Anterior cingulate cortex (tissue), 58 donors: ENCODE measurements at places on chromosomes 13 and 19.

DNA sequence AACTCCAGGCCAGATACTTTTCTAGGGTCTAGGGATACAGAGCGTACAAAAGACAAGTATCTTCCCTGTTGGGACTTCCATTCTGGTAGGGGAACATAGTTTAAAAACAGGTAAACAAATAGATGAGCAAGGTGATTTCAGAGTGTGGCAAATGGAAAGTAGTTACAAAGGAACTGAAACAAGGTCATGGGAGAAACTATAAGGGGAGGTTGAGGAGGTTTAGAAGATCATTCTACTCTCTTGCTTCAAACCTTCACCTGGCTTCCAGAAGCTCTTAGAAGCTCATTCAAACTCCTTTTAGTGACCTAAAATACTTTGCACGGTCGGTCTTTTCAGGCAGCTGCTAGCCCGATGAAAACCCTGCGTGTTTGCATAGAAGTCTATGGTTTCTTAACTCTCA lies 9.1 kb downstream of the FFAR2 start:
- DNase-seq: no peak

- DNase-seq: no peak
These were observed 51.8 kb downstream of the TSSK6 start for GRCh38 chr19:19463348-19464117.

DNA sequence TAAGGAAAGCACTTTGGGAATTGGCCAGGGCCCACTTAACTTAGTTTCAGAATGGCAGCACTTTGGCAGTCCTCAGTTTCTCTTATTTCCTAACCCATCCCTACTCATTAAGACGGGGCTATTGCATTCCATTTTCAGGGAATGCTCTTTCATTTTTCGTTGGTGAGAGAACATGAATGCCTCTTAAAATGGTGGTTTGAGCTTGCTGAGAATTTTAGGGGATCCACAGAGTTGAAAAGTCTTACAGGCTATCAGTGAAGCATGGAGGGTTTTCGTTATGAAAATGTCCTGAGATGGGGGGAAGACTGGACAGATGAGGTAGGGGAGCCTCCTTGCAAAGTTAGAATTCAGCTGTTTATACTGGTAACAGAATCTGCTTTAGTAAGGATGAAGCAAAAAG lies 71.4 kb downstream of the LRCH1 start:
- DNase-seq: no peak

DNA sequence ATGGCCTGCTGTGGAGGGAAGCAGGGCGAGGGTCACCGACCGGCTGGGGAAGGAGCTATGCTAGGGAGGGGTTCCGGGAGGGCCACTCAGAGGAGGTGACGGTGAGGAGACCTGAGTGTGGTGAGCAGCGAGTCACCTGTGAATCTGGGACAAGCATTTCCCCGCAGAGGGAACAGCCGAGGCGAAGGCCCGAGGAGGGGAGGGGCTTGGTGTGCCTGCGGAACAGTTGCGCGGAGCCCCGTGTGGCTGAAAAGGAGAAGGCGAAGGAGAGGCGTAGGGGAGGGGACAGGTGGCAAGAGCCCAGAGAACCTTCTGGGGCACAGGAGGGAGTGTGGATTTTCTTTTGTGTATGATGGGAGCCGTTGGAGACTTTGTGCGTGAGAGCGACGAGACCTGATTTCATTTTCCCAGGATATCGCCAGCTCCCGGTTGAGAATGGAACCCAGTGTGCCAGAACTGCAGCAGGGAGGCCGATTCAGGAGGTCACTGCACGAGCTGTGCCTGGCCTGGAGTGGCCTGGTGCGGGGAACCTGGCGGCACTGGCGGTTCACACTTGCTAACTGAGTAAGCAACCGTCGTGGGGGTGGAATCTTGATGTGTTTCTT lies 117.7 kb upstream of the ZNF507 start:
- no peak for DNase-seq

- no peak for DNase-seq
These were observed 45.5 kb downstream of the C13orf42 start for GRCh38 chr13:51065372-51066090.
